Stimulated activated CD4-positive, alpha-beta T cell treated with anti-CD3 and anti-CD28 coated beads, TNF-alpha, amount 100 ng/mL, for 48 hours (primary cell): ENCODE measurements at places on chromosomes 13 and 19.

- no peak for DNase-seq
Observed at GRCh38 chr13:113491418-113491883, 940 bp upstream of the DCUN1D2 start.

- DNase-seq = no peak
Observed at GRCh38 chr13:69579351-69579750, 528.3 kb upstream of the ATXN8OS start.

DNA sequence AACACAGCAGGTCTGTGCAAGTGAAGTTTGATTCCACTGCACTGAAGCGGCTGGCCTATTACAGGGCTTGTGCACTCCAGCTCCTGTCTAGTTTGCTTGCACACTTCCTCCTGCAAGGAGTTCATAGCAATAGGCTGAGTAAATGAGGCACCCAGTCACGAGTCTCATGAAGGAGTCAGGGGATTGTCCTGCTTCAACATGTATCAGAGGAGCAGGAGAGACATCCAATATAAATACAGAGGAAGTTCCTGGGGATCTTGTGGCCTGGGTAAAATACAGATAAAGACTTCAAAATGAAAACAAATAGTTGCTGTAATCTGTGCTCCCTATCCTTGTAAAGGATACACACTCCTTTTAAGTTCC lies 259.9 kb downstream of the SLITRK1 start:
- no peak for DNase-seq

GRCh38 chr13:62119739-62120700 lies 704.4 kb upstream of the PCDH20 start:
- no peak for DNase-seq
